Activated CD4-positive, CD25-positive, alpha-beta regulatory T cell treated with anti-CD3 and anti-CD28 coated beads, Interleukin-2, amount 50 U/mL, for 72 hours (primary cell): ENCODE measurements at places on chromosomes 12 and 14.
A peak's percentile ranks its signal among the peaks of the same experiment; 100 is the strongest.

GRCh38 chr12:121871467-121871866 is 12.8 kb upstream of the HPD start:
- no peak for DNase-seq

- no peak for DNase-seq
These were observed 9.9 kb downstream of the SAV1 start for GRCh38 chr14:50658203-50658602.

GRCh38 chr14:28756884-28757570 is 9.6 kb upstream of the FOXG1 start:
- DNase-seq, result no peak

GRCh38 chr12:124915239-124916236 is 1.1 kb upstream of the UBC start:
- no peak for DNase-seq

DNA sequence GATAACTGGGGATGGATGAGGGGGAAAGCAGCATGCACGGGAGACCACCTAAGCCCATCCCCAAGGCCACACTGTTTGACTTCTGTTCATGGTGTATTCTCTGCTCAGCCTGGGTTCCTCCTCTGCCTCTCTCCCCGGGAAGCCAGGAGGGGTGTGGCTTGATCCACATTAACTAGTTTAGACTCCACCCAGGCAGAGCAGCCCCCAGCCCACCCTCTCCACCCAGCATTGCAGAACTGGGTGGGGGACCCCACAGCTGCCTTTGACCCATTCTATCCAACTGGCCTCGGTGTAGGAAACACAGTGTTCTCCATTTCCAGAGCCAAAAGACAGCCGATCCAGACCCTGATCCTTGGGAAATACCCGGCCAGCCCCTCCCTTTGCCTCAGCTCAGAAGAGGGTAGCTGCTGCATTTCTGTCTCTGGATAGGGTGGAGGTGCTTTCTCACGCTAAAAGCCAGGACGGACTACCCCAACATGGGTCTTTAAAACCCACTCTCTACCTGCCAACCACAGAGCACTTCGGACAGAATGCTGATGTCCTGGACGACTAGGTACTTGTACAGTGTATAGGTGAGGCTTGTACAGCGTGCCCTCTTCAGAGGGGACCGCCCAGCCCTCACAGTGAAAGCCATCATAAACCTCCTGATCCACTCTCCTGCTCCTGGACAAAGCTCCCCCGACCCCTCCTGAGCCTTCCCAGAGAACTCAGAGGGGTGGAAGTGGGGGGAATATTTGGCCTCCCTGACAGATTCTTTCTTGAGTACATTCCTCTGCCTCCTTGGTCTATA is 9.4 kb downstream of the SPRYD3 start:
- no peak for DNase-seq

GRCh38 chr12:87866578-87867292 is 162.5 kb downstream of the C12orf50 start:
- DNase-seq, result no peak

- peak; percentile 3 for DNase-seq
These were observed 63.4 kb upstream of the DIO3 start for GRCh38 chr14:101497684-101498525.

- DNase-seq, result no peak
These were observed 13.1 kb upstream of the TEX22 start for GRCh38 chr14:105385322-105385637.

- no peak for DNase-seq
These were observed 88.4 kb upstream of the DCD start for GRCh38 chr12:54736549-54736948.

DNA sequence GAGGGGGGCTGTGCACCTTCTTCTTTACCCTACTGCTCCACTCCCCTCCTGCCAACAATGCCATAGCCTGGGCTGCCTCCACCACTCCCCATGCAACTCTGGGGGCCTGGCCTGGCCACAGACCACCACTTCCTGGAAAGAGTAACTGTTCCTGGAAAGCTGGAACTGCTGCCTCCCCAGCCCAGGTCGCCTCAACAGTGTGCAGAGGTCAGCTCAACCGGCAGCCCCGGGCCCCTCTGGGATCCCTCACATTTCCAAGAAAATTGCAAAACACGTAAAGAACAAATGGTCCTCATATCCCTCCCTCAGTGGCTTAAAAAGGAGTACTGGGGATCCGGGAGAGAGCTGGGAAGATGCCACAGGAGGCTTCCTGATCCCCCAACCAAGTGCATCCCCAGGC is 22.4 kb upstream of the DIO3 start:
- no peak for DNase-seq

- no peak for DNase-seq
These were observed 126.7 kb downstream of the TMEM132D start for GRCh38 chr12:129776977-129777667.

DNA sequence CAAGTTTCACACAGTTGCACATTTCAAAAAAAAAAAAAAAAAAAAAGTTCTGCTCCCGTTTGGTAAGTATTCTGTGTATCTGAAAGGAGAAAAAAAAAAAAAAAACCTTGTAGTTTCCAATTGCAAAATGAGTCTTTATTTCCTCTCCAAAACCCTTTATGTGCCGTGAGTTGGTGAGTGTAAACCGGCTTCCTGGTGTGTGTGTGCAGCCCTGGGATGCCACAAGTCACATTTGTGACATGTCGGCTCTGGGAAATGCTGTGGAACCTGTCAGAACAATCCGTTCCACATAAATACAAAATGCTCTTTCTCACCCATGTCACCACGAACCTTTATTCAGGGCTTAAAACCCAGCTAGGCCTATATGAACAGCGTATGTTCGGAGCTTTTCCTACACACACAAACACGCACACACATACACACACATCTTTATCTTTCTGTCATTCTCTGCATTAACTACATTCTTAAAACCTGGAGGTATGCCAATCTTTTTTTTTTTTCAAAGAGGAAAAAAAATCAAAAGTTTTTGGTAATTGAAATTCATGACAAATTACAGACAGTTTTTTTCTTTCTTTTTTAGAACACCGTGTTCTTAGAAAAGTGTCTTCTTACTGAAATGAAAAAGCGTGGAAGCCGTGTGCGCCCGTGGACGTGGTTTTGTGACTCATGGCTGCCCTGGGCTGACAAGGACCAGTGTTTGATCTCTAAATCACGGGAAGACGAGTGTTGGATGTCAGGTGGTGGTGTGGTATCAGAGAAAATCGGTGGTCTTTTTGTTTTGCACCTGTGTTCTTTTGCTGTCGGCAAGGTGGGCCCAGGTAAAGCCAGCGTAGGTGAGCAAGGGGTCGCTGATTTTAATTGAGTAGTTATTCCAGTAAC is 612.0 kb downstream of the VRK1 start:
- DNase-seq, result no peak

GRCh38 chr12:45217846-45218245 is 2.0 kb downstream of the ANO6 start:
- no peak for DNase-seq

GRCh38 chr12:44531320-44531971 is 344.7 kb downstream of the NELL2 start:
- no peak for DNase-seq

DNA sequence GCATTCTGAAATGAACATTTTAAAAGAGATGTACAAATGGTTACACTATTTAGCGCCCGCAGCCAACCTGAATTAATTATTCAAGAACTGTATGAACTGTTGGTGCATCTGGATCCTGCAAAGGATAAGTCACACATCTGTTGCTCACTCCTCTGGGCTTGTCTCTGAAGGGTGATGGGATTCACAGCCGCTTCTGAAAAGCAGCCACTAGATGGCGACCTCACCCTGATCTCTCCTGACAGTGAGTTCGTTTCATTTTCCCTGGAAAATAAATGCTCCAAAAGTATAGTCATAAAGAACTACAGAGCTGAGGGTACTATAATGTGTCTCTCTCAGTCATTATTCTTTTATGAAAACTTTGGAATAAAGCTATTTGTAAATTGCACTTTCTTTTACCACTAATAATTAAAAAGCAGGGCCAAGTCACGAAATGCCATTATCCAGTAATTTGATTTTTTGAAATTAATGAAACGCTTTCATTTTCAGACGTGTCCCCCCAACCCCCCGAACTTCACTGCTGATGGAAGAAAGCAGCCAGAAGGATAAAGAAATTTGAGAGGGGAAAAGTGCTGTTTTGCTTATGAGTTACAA is 789.6 kb downstream of the NRXN3 start:
- DNase-seq, result peak; percentile 33

- no peak for DNase-seq
These were observed 159.6 kb downstream of the PLCZ1 start for GRCh38 chr12:18578191-18578590.

DNA sequence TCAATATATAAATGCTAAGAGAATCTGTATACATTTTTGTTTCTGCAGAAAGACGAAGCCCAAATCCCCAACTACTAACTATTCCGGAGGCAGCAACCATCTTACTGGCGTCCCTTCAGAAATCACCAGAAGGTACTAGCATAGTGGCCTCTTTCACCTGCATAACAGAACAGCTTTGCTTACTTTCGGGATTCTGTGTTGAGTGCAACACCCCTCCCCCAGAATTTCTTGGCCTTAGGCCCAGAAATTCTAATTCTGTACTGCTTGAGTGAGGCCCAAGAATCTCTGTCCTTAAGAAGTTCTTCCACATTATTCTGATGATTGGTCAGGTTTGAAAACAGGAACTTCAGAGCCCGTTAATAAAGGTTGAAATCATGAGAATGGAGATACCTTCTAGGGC is 2.9 kb downstream of the SPX start:
- no peak for DNase-seq

DNA sequence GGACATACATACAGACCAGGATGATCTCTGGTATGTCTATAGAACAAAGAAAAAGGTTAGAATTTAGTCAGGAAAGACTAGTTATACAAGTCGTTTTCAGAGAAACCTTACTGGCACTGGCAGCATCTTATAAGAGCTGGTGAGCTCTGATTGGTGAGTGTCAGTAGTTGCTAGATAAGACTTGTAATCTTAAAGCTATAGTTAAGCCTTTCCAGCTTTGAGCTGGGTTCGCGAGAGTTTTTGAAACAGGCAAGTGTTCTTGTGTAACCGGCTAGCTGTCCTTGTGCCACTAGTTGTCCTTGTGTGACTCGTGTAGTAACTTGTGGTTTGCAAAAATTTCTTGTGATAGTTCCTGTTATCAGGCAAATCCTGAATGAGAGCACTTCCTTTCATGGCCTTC is 740.9 kb downstream of the GALC start:
- DNase-seq, result no peak

GRCh38 chr12:15732341-15733061 is 56.7 kb downstream of the EPS8 start:
- DNase-seq, result no peak

DNA sequence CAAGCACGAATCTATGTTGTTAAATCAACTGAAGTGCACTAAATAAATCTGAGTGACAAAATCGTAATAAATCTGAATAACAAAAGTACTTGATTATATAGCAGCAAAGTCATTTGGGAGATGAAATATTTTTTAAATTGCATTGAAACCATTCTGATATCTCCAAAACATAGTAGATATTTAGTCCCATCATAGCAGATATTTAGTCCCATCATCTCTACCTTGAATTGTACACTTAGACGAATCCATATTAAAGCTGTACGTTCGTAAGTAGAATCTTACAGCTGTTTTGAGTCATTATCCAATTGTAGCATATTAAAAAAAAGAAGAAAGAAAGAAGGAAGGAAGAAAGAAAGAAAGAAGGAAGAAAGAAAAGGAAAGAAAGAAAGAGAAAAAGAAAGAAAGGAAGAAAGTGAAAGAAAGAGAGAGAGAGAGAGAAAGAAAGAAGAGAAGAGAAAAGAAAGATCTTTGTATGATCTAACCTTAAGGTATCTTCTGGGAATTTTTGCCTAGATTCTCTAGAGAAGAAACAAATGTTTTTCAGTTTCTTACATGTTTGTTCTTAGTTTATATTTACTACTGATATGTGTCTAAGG is 2.6 kb downstream of the DCN start:
- no peak for DNase-seq

GRCh38 chr12:68631227-68631626 is 20.5 kb downstream of the RAP1B start:
- DNase-seq, result no peak

GRCh38 chr12:2261708-2262107 is 208.9 kb downstream of the CACNA1C start:
- no peak for DNase-seq
